Left renal cortex interstitium (tissue), 4 donors: ENCODE measurements at places on chromosomes 13 and 19.

GRCh38 chr13:94352057-94352456, 127.4 kb downstream of the DCT start:
- no peak for DNase-seq

- no peak for DNase-seq
Measured at GRCh38 chr19:54682306-54682856, 19.6 kb downstream of the LILRB4 start.

DNA sequence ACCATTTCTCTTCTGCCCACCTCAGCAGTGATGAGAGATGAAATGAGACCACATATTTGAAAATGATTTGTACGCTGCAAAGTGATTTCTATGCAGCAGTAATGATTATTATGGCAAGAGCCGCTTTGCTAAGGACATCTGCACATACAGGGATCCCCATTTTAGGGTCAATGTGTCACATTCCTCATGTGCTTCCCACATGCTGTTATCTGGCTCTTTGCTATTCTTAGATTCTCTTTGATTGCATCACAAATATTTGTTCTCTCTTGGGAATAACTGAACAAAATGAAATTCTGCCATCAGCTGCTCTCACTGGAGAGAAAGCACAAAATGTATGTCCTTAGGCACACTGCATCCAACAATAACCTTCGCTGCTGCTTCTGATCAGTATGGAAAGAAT, 209.5 kb upstream of the IPO5 start:
- no peak for DNase-seq

DNA sequence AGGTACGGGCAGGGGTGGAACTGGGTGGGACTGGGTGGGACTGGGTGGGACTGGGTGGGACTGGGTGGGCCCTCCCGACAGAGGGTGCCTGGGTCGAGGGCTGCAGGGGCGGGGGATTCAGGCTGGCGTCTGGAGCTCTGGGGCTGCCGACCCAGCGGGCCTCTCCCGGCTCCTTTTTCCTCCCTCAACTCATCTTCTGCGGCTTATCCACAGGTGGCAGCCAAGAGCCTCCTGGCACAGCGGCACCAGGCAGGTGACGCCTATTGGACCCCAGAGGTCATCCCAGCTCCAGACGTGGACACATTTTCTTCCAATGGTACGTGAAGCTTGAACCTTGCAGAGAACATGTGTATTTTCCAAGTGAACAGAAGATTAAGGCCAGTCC, 533 bp downstream of the ZNF544 start:
- DNase-seq: no peak

GRCh38 chr19:30046522-30046921, 104.5 kb downstream of the URI1 start:
- no peak for DNase-seq

- DNase-seq: no peak
Measured at GRCh38 chr13:40388617-40389016, 277.8 kb downstream of the FOXO1 start.

DNA sequence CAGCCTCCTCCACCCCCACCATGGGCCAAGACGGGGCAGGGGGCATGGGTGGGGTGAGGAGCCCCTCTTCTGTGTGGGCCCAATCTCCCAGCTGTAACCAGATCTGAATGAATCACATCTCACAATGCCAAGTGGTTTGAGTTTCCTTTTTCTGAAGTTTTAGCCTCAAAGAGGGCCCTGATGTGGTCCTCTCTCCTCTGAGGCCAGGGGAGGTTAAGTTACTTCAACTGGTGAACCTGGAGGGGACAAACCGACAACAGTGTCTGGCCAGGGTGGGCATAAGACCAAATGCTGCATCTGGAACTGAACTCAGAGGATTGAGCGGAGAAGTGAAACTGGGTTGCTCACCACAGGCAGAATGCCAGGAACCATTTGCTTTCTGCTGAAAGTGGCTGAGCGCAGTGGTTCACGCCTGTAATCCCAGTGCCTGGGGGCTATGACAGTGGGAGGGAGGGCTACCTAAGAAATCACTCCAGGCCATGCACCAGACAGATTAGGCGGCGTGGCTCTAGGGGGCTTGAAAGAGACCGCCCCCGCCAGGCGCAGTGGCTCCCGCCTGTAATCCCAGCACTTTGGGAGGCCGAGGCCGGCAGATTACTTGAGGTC, 15.4 kb upstream of the IRGC start:
- DNase-seq: no peak

DNA sequence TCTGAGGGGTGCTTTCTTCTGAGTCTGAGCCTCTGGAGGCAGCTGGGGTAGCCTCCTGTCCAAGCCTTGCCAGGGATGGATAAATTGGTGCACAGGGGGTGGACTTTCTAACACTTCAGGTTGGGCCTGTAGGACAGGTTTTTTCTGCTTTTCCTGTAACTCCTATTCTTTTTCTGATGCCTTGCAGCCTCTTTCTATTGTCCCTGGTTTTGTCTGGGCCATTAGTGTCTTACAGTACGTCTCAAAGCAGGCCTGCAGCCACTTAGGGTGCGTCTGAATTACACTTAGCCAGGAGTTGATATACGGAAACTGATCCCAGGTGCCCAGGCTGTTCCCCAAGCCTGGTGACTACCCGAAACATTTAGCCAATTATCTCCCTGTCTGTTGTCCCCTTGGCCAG, 213.3 kb upstream of the HTR2A start:
- DNase-seq: no peak

GRCh38 chr13:59360108-59360507, 803.6 kb downstream of the DIAPH3 start:
- DNase-seq: no peak

DNA sequence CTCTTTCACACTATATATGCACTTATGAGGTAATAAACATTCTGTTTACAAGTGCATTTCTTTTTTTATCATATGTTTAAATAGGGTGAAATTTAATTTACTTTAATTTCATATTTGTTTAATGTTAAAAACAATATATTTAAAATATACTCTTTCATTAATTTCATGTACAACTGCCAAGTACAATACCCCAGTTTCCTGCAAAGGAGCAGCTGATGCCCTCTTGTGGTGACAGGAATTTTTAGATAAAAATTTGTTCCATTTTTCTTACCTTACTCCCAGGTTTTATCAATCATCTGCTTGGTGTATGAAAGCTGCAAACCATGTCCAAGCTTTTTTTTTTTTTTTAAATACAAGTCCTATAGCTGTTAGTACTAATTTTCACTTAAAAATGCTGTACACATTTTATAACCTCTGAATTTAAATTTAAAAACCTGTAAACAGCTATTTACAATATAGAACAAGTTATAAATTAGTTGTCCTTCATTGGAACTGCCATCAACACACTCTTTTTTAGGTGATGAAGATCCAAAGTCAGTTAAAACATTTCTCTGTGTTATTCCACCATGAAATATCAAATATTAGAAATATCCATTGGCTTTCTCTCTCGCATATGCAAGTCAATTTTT, 4.9 kb downstream of the PCDH20 start:
- peak; percentile 9 for DNase-seq

DNA sequence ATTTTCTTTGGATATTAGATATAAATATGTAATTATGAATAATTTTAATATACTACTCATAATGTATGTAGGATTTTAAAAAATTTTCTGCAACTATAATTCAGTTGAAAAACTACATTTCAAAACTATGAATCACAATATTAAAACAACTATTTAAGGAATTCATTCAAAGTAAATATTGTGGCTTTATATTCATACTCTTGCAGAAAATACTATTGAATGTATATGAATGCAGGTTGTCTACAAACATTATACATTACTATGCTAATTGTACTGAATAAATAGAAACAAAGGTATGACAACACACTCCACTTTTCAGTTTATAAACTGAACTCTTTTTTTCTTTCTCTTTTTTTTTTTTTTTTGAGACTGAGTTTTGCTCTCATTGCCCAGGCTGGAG, 14.2 kb downstream of the ZNF91 start:
- no peak for DNase-seq

GRCh38 chr19:17420475-17420924, 653 bp downstream of the MVB12A start:
- no peak for DNase-seq
